ENCODE measurements at places on chromosomes 6 and 20.
A peak's percentile ranks its signal among the peaks of the same experiment; 100 is the strongest.

DNA sequence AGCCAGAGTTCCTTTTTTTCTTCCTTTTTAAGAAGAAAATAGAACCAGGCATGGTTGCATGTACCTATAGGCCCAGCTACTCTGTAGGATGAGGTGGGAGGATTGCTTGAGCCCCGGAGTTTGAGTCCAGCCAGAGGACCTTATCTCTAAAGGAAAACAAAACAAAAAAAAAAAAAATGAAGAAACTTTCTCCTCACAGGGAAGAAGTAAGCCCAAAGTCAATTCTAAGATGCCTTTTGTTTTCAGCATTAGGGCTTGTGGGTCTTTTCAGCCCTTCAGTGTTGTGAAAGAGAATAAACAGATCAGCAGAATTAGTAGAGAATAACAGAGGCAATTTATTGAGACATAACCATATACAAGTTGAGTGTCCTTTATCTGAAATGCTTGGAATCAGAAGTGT lies 26.8 kb downstream of the ZNF451 start:
- no peak overlapping the region for H3K4me3 ChIP-seq
- H3K27me3 ChIP-seq, result no peaks in the 10 kb centered on the region
- H3K27ac ChIP-seq, result peak overlapping the region; percentile 36
- no peak for DNase-seq

DNA sequence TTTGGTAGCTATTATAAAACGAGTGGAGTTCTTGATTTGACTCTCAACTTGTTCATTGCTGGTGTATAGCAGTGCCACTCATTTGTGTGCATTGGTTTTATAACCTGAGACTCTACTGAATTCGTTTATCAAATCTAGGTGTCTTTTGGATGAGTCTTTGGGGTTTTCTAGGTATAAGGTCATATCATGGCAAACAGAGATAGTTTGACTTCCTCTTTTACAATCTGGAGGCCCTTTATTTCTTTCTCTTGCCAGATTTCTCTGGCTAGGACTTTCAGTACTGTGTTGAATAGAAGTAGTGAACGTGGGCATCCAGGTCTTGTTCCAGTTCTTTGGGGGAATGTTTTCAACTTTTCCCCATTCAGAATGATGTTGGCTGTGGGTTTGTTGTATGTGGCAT lies 38.8 kb downstream of the SUMO4 start:
- H3K4me1 ChIP-seq, result peaks cover 31% of the 10 kb centered on the region
- H3K36me3 ChIP-seq, result no peaks in the 10 kb centered on the region
- H3K4me3 ChIP-seq, result no peak overlapping the region
- no peak overlapping the region for H3K27ac ChIP-seq

GRCh38 chr6:116387374-116387773 lies 16.6 kb downstream of the DSE start:
- peaks cover 50% of the 10 kb centered on the region for H3K4me1 ChIP-seq
- H3K36me3 ChIP-seq, result no peaks in the 10 kb centered on the region
- H3K27ac ChIP-seq, result peak overlapping the region; percentile 13
- no peak overlapping the region for H3K4me3 ChIP-seq
- no peak for DNase-seq

- H3K27ac ChIP-seq, result peak overlapping the region; percentile 23
- DNase-seq, result no peak
- H3K4me3 ChIP-seq, result no peak overlapping the region
Measured at GRCh38 chr6:11909696-11910132, 102.4 kb upstream of the HIVEP1 start.

GRCh38 chr6:155162682-155163081 lies 101.1 kb upstream of the CLDN20 start:
- H3K27ac ChIP-seq, result no peak overlapping the region
- no peak for DNase-seq
- H3K36me3 ChIP-seq, result peaks cover 4% of the 10 kb centered on the region

DNA sequence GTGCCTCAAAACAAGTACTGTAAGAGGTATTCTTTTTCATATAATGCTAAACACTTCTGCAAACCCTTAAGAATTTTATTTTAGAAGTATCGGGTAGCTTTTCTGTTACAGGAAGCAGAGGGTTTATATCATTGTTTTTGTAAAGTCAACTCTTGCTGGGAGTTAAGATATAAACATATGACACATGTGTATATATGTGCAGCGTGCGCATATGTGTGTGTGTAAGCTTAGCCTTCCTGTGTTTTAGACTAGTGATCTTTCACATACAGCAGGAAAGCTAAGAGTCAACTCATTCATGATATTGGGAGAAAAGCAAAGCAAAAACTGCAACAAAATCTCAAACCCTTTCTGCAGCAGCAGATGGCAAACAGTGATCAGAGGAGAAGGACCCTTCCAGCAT lies 102.4 kb downstream of the ARID1B start:
- no peaks in the 10 kb centered on the region for H3K27me3 ChIP-seq
- no peak for DNase-seq
- H3K36me3 ChIP-seq, result no peaks in the 10 kb centered on the region

- no peak for DNase-seq
- H3K36me3 ChIP-seq, result no peaks in the 10 kb centered on the region
- peaks cover 2% of the 10 kb centered on the region for H3K27me3 ChIP-seq
- no peak overlapping the region for H3K27ac ChIP-seq
Measured at GRCh38 chr6:152745509-152746171, 5.0 kb upstream of the VIP start.

DNA sequence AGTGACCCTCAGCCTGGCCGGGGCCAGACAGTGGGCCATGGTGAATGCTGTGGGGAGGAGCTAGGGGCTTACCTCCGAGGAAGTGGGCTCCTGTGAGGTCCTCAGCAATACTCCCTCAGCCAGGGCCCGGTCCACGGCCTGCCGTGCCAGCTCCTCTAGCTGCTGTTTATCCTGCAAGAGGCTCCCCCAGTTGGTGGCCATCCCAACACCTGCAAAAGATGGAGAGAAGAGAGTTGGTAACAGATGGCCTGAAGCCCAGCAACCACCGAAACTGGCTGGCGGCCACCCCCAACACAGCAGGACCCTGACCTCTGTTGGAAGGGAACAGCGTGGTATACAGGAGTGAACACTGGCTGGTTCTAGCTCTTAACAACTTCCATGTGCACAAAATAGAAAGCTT lies 4.0 kb downstream of the GSS start:
- H3K4me3 ChIP-seq, result no peak overlapping the region
- H3K27me3 ChIP-seq, result no peaks in the 10 kb centered on the region
- peaks cover 3% of the 10 kb centered on the region for H3K36me3 ChIP-seq
- peaks cover 39% of the 10 kb centered on the region for H3K4me1 ChIP-seq
- no peak overlapping the region for H3K27ac ChIP-seq
- DNase-seq, result no peak

DNA sequence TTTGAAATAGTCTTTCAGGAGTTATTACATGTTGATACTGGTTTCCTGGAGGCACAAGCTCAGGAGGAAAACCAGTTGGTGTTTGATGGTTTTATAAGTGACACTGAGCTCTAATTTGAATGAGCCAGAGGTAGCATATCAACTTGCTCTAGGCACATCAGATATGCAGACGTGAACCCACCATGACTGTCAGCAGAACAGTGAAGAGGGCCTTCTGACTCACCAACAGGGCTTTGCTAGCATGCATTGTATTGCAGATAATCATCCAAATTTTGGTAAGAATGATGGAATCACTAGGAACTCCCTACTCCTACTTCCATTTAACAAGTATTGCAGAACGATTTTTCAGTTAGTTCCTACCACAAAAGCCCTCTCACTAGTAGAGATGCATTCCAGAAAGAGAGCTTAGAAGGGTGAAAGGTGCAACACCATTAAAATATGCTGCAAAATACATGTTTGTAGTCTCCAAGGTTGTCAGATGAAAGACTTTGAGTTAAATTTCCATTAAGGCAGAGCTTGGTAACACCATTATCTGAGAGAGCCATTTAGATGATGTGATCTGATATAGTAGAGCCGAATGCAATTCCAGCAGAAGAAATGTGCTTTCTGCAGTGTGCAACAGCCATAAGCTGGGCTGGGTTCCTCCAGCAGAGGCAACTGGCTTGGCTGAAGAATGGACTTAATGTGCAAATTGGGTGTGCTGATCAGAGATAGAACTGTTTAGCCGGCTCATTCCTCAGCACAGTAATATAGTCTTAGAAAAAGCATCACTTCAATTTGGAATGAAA lies 968.7 kb upstream of the ADGRB3 start:
- no peak for DNase-seq
- H3K4me1 ChIP-seq, result no peaks in the 10 kb centered on the region
- H3K27ac ChIP-seq, result no peak overlapping the region
- H3K27me3 ChIP-seq, result no peaks in the 10 kb centered on the region
- H3K4me3 ChIP-seq, result no peak overlapping the region
- H3K36me3 ChIP-seq, result no peaks in the 10 kb centered on the region

GRCh38 chr6:33259032-33259431 lies 12.6 kb downstream of the VPS52 start:
- peaks cover 42% of the 10 kb centered on the region for H3K36me3 ChIP-seq
- no peak overlapping the region for H3K4me3 ChIP-seq
- no peak overlapping the region for H3K27ac ChIP-seq
- DNase-seq, result no peak
- no peaks in the 10 kb centered on the region for H3K4me1 ChIP-seq

- no peak overlapping the region for H3K27ac ChIP-seq
- H3K27me3 ChIP-seq, result peaks cover 24% of the 10 kb centered on the region
- no peak overlapping the region for H3K4me3 ChIP-seq
- no peaks in the 10 kb centered on the region for H3K4me1 ChIP-seq
- no peak for DNase-seq
Measured at GRCh38 chr6:146444189-146444588, 99.4 kb upstream of the RAB32 start.

- peaks cover 92% of the 10 kb centered on the region for H3K27me3 ChIP-seq
- H3K36me3 ChIP-seq, result no peaks in the 10 kb centered on the region
- H3K4me3 ChIP-seq, result peak overlapping the region; percentile 68
- no peak for DNase-seq
- H3K27ac ChIP-seq, result no peak overlapping the region
- peaks cover 6% of the 10 kb centered on the region for H3K4me1 ChIP-seq
Measured at GRCh38 chr6:127516662-127517273, 2.4 kb downstream of the MTCL3 start.

DNA sequence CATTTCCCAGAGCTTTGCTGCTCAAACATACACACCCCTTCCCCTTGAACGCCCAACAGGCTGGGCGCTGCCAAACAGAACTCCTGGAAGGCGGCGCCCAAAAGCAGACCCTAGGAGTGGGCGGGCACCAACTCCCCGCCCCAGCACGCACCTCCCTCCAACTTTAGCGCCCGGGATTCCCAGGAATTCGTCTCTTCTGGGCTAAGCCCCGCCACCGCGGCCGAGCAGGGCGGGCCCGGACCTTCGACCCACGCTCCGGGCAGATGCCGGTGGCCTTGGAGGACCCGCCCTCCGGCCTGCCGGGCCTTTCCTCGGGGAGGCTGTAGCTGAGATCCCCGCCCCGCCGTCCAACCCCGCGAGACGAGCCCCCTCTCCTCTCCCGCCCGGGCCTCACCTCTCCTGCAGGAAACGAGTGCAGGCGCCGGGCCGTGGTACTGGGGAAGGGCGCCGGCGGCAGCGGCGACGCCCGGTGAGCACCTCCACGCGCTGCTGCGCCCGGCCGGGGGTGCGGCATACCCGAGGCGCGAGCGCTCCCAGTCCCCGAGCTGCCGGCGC lies 659 bp downstream of the MCUR1 start:
- peaks cover 27% of the 10 kb centered on the region for H3K4me1 ChIP-seq
- H3K4me3 ChIP-seq, result peak overlapping the region; percentile 89
- peak; percentile 76 for DNase-seq
- peak overlapping the region; percentile 94 for H3K27ac ChIP-seq
- peaks cover 3% of the 10 kb centered on the region for H3K36me3 ChIP-seq

GRCh38 chr20:32580970-32581838 lies 3.9 kb downstream of the NOL4L start:
- H3K27ac ChIP-seq, result peak overlapping the region; percentile 87
- peak overlapping the region; percentile 64 for H3K4me3 ChIP-seq
- no peaks in the 10 kb centered on the region for H3K36me3 ChIP-seq
- peaks cover 7% of the 10 kb centered on the region for H3K27me3 ChIP-seq

DNA sequence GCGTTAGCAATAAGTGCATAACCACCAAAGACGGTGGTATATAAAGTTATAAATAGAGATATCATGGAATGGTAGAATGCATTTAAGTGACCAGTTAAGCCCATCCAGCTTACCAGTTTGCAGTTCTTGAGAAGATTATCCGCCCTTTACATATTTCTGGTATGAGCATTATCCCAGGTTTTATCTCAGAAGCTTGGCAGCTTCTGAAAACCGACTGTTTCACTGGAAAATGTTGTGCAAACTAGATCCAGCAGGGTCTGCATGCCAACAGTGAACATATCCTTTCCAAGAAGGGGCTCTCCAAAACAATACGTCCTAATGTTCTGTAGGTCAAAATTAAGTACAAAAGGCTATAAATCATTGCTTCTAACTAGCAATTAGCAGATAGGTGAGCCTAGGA lies 29.5 kb upstream of the SHLD1 start:
- no peaks in the 10 kb centered on the region for H3K4me1 ChIP-seq
- no peaks in the 10 kb centered on the region for H3K36me3 ChIP-seq
- H3K27ac ChIP-seq, result no peak overlapping the region
- H3K4me3 ChIP-seq, result no peak overlapping the region
- DNase-seq, result no peak
- H3K27me3 ChIP-seq, result peaks cover 20% of the 10 kb centered on the region

DNA sequence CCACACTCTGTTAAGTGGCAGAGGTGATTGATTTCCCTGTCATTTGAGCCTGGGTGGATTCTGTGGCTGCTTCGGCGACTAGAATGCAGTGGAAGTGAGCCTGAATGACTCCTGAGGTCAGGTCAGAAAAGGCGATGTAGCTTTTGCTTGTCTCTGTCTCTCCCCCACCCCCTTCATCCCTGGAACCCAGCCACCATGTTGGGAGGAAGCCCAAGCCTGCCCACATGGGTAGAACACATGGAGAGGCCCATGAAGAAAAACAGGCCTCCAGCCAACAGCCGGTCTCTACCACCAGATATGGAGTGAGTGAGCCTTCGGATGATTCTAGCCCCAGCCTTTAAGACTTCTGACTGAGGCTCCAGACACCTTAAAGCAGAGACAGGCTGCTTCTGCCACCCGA lies 181.0 kb downstream of the TFAP2C start:
- no peak overlapping the region for H3K4me3 ChIP-seq
- no peak for DNase-seq

GRCh38 chr20:50092436-50092835 lies 20.5 kb downstream of the UBE2V1 start:
- H3K36me3 ChIP-seq, result peaks cover 20% of the 10 kb centered on the region
- H3K27ac ChIP-seq, result no peak overlapping the region
- H3K4me1 ChIP-seq, result no peaks in the 10 kb centered on the region
- no peaks in the 10 kb centered on the region for H3K27me3 ChIP-seq
- no peak overlapping the region for H3K4me3 ChIP-seq

GRCh38 chr6:137791281-137792159 lies 75.5 kb upstream of the TNFAIP3 start:
- H3K4me3 ChIP-seq, result no peak overlapping the region
- no peak overlapping the region for H3K27ac ChIP-seq
- H3K4me1 ChIP-seq, result peaks cover 18% of the 10 kb centered on the region
- no peaks in the 10 kb centered on the region for H3K36me3 ChIP-seq
- no peak for DNase-seq
- H3K27me3 ChIP-seq, result no peaks in the 10 kb centered on the region

GRCh38 chr6:95576218-95576997 lies 927 bp upstream of the MANEA start:
- H3K36me3 ChIP-seq, result no peaks in the 10 kb centered on the region
- DNase-seq, result no peak
- peak overlapping the region; percentile 97 for H3K27ac ChIP-seq

Data from mesothelial cell of epicardium (in vitro differentiated cells).